ENCODE measurements at places on chromosomes 7 and 10. TPM values are rescaled to one million over a fixed set of nuclear protein-coding genes. Genes with fewer than 3 reads are reported as not detected.

Gene TMEM213
- total RNA-seq = 1.9 TPM

Gene PRRT4
- 0.47 TPM for total RNA-seq

- DNase-seq = peak; percentile 53
Measured at GRCh38 chr7:64463636-64464375, 99.1 kb downstream of the ZNF680 start.

- no peak for DNase-seq
Measured at GRCh38 chr10:116216676-116217075, 56.3 kb downstream of the GFRA1 start.

- no peak for DNase-seq
Measured at GRCh38 chr10:30996481-30997005, 35.1 kb downstream of the ZNF438 start.

- no peak for DNase-seq
Measured at GRCh38 chr10:94307046-94307615, 55.6 kb downstream of the NOC3L start.

DNA sequence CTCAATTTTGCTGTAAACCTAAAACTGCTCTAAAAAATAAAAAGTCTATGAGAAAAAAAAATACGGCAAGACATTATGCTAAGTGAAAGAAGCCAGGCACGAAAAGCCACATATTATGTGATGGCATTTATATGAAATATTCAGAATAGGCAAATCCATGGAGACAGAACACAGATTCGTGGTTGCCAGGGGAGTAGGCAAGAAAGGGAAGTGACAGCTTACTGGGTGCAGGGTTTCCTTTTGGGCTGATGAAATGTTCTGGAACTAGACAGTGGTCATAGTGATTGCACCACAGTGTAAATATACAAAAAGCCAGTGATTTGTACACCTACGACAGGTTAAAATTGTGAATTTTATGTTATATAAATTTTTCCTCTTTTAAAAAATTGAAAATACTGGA is 41.3 kb upstream of the GLI3 start:
- DNase-seq = no peak

- no peak for DNase-seq
Measured at GRCh38 chr10:11593612-11594011, 17.8 kb downstream of the USP6NL start.

DNA sequence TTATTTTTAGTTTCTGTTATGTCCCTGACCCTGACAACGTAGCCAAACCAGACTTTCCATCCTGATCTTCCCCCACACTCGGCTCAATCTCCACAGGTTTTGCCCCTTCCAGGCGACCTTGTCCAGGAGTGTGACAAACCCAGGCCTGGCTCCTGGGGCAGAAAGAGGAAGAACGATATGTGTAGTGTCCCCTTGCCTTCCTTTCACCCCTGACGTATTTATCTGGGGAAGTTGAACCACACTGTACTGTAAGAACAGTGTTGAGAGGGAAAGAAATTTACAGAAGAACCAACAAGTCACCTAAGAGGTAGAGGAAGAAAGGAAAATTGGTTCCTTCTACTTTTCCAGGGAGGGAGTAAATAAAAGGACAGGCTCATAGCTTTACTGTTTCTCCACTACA is 158.0 kb downstream of the VTI1A start:
- no peak for DNase-seq

- DNase-seq = no peak
Measured at GRCh38 chr7:98810153-98810802, 59.5 kb downstream of the TMEM130 start.

- DNase-seq = no peak
Measured at GRCh38 chr10:63375458-63375857, 90.3 kb downstream of the JMJD1C start.

GRCh38 chr7:117777335-117778142 is 95.7 kb downstream of the CTTNBP2 start:
- no peak for DNase-seq

All from lower lobe of right lung (tissue), 2 donors.